Epithelial cell of esophagus (primary cell): ENCODE measurements at places on chromosomes 4 and X.
A peak's percentile ranks its signal among the peaks of the same experiment; 100 is the strongest.

DNA sequence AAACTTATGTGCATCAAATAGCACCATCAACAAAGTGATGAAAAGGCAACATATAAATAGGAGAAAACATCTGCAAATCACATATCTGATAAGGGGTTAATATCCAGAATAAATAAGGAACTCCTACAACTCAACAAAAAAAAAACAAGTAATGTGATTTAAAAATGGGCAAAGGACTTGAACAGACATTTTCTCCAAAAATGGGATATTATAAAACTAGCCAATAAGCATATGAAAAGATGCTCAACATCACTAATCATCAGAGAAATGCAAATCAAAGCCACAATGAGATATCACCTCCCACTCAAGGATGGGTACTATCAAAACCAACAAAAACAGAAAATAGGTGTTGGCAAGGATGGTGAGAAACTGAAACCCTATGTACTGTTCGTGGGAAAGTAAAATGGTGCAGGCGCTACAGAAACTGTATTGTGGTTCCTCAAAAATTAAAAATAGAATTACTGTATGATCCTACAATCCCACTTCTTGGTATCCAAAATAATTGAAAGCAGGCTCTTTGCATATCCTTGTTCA lies 2.4 kb downstream of the DNAJB14 start:
- no peak for DNase-seq

GRCh38 chr4:182937268-182938204 lies 20.4 kb upstream of the DCTD start:
- DNase-seq: no peak

GRCh38 chrX:3653111-3653510 lies 60.3 kb downstream of the PRKX start:
- DNase-seq: no peak

GRCh38 chr4:40940317-40940741 lies 190.6 kb downstream of the NSUN7 start:
- DNase-seq: no peak

- DNase-seq: no peak
Measured at GRCh38 chrX:13305108-13305507, 14.7 kb downstream of the ATXN3L start.

DNA sequence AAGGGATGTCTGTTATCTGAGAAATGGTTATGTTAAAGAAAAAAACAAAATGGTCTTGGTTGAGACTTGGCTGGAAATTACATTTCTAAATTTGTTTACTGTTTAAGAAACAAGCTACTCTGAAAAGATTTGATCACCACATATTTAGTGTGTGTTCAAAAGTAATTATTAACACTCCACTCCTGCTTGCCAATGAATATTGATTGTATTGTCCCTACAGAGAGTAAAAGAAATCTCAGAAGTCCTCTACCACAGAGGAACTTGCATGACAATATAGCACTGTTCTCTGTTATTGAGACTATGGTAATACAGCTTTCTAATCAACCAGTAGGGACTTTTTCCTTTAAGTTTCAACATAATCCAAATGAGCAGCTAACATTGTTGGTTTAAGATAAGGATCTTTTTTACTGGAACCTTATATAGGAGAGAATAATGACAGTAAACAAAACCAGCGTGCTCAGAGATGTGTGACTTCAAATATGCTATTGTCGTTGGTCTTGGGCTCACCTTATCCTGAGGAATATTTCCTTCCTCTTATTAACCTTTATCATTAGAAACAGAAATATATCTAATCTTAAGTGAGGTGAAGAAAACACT lies 47.6 kb downstream of the CXCL13 start:
- no peak for DNase-seq

- no peak for DNase-seq
Measured at GRCh38 chr4:122796801-122797404, 29.7 kb upstream of the FGF2 start.

DNA sequence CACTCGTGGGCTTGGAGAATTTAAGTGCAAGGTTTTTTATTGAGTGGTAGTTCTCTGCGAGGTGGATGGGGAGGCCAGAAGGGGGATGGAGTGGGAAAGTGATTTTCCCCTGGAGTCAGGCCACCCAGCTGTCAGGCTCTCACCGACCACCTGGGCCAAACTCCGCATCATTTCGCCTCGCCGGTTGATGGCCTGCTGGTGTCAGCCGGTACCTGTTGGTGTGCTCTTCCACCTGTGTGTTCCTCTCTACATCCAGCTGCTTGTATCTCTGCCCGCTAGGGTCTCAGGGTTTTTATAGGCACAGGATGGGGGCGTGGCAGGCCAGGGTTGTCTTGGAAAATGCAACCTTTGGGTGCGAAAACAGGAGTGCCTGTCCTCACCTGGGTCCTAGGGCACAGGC lies 200.9 kb downstream of the DACH2 start:
- no peak for DNase-seq

- DNase-seq: no peak
Measured at GRCh38 chr4:53959343-53960120, 104.9 kb downstream of the CHIC2 start.

GRCh38 chr4:136112116-136112515 lies 1420.2 kb downstream of the PCDH18 start:
- DNase-seq: no peak

GRCh38 chr4:6516762-6517161 lies 44.3 kb upstream of the PPP2R2C start:
- DNase-seq: no peak

GRCh38 chrX:129925305-129926092 lies 19.5 kb downstream of the UTP14A start:
- peak; percentile 72 for DNase-seq

DNA sequence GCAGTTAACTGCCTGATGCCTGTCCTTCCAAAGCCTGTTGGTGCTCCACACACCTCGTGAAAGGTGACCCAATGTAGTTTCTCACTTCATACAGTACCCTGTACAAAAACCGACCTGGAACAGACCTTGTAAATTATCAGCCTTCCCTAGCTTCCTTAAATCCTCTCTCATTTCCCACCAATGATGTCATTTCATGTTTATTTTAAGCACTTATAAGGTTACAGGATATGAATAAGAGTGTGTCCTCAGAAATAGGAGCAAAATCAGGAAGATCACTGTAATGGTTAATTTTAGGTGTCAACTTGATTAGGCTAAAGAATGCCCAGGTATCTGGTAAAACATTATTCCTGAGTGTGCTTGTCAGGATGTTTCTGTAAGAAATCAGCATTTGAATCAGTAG lies 44.7 kb downstream of the TMEM150C start:
- DNase-seq: peak; percentile 36

GRCh38 chr4:146495269-146495668 lies 26.5 kb downstream of the SLC10A7 start:
- peak; percentile 33 for DNase-seq

GRCh38 chr4:120922381-120923206 lies at the start of gene PRDM5:
PRDM5 (minus strand) TSS chr4:120922726; CDS start chr4:120922608, 118 bp downstream.
- peak; percentile 51 for DNase-seq

GRCh38 chrX:133590703-133591505 lies 175.6 kb upstream of the GPC4 start:
- DNase-seq: peak; percentile 46

DNA sequence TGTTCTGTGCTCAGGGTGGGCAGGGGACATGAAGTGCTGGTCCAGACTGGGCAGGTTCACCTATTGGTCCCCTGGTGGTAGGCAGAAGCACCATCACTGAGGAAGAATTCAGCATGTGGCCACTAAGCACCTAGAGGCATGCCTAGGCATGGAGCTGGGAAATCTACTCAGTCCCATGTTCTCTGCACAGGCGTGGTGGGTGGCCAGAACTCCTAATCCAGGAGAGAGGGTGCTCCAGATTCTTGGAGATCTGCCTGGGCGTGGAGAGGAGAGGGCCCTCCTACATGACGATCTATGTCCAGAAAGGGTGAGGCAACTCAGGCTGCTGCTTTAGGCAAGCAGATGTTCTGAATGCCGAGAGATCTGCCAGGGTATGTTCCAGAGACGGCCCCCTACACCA lies 44.6 kb upstream of the MAGEC2 start:
- peak; percentile 86 for DNase-seq

- no peak for DNase-seq
Measured at GRCh38 chrX:24777660-24778059, 83.9 kb downstream of the POLA1 start.

DNA sequence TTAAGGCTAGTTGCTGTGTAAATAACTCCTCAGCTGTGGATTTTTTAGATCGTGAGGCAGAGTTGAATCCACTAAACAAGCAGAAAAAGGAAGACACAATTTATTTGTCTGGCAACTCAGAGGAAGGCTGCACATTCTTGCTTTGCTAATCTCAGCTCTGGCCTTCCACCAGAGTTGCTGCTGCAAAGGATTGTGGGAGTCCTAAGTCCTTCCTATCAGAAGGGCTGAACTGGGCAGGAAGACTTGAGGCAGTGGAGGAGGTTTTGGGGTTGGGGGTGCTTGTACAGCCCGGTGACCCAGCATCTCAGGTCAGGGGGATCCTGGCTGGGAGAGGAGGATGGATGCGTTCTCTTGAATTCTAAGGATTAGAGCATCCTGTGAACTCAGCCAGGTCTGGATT lies 11.0 kb upstream of the VSIG1 start:
- no peak for DNase-seq

DNA sequence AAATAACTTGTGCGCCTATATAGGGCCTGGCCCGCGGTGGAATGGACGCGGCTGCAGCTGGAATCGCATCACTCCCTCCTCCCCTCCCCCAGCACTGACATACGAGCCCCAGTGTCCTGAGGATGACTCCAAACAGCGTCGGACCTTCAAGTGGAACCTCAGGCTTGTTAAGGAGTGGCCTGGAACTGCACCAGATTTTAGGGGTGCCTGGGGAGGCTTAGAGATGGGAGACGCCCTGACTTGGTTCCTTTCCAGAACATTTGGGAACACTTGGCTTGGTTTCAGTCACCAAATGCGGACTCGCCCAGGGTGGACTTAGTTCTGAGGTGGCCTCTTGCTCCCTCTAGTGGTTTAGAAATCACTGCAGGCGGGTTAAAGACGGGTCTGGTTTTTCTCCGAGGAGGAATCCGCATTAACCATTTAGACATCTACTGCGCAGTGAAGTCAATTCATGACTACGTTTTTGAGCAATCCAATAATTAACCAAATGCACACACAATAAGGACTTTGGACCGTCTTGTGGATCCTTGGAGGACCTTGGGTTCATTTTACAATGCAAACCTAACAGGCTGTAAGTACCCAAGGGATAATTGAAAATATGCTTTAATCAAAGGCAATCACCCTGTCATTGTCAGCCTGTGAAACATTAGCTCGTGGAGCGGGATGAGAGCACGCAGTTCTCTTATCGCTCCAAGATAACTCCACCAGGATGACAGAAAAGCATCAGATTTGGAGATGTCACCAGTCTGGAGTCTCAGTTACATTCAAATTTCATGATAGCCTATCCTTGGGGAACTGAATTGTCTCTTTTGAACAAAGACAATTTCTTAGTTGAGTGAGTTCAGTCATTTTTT lies 11.2 kb upstream of the PDGFRA start:
- peak; percentile 80 for DNase-seq

DNA sequence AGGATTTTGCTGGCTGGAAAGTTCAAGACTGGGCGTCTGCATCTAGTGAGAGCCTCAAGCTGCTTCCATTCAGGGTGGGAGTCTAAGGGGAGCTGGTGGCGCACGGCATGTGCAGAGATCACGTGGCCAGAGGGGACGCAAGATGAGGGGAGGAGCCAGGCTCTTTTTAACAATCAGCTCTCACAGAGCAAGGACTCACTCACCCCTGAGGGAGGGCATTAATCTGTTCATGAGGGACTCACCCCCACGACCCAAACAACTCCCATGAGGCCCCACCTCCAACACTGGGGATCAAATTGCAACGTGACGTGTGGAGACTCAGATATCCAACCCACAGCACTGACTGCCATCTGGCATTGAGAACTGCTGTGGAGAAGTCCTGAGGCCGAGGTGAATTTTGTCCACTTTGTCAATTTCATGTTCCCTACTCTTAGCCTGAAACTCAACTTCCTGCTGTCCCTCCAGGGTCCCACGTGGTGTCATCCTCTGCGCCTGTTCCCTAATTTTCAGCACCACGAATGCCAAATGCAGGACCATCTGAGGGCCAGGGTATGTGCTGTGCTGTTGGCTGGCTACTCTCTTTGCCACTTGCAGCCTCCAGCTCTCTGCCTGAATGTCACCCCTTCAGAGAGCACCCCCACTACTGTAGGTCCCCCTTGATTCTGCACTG lies 5.6 kb downstream of the ZFP92 start:
- no peak for DNase-seq

- no peak for DNase-seq
Measured at GRCh38 chrX:44952329-44953027, 79.5 kb downstream of the KDM6A start.

- no peak for DNase-seq
Measured at GRCh38 chr4:42150653-42151567, 1.5 kb downstream of the BEND4 start.
